Amygdala (tissue), 56 donors: ENCODE measurements at places on chromosomes 16 and 17.

DNA sequence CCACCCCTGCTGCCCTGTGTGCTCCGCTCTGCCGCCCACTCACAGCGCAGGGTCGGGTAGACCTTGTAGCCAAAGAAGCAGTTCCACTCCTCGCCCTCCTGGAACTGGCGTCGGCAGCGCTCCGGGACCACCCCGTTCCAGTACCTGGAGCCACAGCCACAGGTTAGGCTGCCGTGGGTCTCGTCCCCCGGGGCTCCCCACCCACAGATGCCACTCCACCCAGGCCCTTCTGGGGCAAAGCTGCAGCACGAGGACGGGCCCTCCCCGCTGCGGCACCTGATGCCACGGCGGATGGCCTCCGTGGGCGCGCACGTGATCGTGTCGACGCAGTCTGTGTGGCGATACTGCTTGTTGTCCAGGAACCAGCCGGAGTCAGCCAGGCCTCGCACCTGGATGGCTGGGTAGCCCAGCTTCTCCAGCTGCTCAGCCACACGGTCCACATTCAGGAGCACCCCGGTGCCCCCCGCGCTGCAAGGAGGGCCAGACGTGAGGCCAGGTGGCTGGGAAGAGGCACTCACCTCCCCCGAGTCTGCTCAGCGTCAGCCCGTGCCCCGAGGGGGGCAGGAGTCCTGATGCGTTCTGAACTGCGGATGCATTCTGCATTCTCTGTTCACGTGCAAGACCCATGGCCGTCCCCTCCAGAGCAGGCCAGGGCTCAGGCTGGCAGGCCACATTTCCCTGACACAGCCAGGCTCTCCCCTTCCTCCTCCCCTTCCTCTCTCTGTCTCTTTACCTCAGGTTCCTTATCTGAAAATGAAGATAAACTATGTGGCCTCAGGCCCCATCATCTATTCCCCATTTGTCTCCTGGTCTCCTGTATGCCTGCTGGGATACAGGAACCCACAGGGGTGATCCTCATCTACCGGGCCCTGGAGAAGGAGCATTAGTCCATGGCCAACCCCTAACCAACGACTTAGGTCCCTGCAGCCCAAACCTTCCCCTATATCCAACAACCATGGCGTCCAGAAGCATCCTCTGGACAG, 4.1 kb downstream of the NOTUM start:
- no peak for DNase-seq

DNA sequence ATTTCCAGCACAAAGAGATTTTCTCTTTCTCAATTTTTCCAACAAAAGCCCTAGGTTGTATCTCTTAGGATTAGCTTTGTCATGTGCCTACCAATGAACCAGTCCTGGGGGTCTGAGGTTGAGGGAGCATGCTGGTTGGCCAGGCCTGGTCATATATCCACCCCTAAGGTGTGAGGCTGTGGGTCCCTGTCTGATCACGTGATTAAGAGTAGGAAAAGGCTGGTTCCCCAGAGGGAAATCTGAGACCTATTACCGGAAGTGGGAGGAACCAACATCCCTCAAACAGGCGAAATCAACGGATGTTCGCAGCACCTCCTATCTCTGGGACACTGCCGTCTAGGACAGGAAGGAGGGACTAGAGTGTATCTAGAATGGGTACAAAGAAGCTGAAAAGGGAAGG, 185.7 kb upstream of the IRX5 start:
- no peak for DNase-seq

DNA sequence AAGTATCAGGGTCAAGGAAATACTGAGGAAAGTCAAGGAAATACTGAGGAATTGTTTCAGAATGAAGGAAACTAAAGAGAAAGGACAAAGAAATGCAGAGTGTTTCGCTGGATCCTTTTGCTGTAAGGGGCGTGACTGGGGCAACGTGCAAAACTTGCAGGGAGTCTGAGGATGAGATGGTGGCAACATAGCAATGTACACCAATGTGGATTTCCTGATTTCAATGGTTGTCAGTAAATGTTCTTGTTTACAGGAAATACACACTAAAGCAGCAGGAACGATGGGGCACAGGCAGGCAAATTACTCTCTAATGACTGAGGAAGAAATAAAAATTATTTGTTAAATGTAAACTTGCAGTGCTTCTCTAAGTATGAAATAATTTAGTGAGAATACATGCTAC, 34.4 kb downstream of the ZZEF1 start:
- no peak for DNase-seq

DNA sequence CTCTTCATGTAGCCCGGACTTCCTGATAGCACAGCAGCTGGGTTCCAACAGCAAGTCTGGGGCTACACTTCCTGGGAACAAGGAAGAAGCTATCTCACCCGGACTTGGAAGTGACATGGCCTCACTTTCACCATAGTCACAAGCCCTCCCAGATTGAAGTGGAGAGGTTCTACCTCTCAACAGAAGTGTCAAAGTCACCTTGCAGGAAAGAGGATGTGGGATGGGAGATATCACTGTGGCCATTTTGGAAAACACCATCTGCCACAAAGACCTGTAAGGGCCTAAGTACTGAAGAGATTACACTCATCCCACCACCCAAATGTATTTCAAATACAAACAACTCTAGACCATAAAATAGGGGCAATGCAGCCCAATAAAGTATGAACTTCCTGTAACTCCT, 29.9 kb upstream of the DHRS7B start:
- DNase-seq, result no peak

DNA sequence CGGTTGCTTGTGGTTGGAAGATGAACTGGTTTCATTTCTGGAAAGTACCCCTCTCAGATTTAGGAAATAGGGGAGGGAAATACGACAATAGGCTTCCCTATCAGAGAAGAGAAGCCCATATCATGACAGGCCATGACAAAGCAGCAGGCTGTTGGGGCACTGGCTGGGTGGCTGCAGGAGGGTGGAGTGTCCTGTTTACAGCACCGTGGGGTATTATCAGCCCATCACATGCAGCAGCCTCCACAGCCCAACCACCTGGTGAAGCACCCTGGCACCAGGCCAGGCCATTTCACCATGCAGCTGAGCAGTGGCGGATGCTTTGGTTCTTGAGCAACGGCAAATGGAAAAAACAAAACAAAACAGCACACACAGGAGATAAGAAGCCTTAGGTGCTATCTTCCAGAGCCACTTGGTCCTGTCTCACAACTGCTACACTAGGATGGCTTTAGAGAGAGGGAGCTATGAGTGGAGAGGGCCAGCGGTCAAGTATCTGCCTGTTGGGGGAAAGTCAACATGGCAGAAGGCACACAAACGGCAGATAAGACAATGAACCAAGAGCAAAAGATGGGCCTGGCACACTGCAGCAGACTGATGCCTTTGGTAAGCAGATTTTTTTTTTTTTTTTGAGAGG, 24.2 kb downstream of the FAM117A start:
- DNase-seq, result no peak

DNA sequence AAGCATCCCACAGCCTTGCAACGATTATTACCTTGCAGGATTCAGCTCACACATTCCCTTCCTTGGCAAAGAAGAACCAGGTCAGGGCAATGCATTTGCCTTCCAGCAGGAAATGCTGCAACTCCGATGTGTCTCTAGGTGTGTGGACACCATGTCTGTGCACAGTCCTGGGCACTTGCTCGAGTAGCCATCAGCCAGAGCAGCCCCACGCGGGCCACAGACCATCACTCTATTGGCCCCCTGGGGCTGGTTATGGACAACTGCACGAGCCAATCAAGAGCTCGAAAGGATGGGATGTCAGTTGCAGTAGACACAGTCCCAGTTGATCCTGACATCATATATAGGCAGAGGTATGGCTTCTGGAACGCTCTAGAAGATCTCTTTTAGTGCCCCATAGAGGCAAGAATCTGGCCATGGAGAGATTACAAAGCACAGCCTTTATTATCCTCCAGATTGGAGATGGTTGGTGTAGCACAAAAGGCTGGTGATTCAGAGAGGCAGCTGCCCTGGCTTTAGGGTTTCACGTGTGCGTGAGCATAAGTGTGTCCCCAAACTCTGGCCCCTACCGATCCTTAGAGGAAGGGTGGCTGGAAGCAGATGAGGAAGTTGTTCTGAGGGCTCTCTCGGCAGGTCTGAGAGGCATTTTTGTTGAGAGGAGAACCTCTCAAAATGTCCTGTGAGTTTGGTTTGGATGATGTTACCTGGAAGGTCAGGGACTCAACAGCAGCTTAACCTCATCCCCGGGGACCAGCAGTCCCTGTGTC, 403.8 kb downstream of the SEC14L1 start:
- DNase-seq, result no peak
